ENCODE measurements at places on chromosomes 2 and 18.

DNA sequence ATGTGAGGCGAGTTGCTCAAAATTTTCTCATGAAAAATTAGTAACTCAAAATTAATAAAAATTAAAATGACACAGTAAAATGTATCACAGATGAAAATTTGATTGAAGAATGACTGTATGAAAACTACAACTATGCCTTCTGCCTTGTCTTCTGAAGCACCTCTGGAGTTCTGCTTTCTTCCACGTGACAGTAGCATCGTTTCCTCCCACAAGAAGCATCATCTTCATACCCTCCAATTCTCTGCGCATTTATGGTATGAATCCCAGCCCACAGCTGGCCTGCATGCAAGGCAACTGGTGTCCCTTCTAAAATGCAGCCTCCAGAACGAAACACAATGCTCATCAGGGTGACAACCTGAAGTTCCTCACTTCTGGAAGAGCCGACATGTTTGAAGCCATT is 189.9 kb downstream of the MYO1B start:
- DNase-seq: no peak

DNA sequence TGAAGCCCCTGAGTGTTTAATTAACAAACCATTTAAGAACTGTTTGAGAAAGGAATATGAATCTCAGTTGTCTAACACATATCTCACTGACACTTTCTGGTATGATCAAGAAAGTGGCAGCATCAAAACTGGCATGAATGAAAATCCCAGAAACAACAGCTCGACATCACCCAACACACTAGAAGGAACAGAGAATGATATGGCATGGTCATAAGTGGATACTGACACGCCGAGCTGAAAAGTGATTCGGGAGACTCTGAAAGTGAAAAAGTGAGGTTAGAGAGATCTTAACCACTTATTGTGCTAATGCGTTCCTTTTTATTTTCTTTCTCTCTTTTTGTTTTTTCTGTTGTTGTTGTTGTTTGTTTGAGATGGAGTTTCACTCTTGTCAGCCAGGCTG is 37.9 kb downstream of the MRPL35 start:
- DNase-seq: no peak

DNA sequence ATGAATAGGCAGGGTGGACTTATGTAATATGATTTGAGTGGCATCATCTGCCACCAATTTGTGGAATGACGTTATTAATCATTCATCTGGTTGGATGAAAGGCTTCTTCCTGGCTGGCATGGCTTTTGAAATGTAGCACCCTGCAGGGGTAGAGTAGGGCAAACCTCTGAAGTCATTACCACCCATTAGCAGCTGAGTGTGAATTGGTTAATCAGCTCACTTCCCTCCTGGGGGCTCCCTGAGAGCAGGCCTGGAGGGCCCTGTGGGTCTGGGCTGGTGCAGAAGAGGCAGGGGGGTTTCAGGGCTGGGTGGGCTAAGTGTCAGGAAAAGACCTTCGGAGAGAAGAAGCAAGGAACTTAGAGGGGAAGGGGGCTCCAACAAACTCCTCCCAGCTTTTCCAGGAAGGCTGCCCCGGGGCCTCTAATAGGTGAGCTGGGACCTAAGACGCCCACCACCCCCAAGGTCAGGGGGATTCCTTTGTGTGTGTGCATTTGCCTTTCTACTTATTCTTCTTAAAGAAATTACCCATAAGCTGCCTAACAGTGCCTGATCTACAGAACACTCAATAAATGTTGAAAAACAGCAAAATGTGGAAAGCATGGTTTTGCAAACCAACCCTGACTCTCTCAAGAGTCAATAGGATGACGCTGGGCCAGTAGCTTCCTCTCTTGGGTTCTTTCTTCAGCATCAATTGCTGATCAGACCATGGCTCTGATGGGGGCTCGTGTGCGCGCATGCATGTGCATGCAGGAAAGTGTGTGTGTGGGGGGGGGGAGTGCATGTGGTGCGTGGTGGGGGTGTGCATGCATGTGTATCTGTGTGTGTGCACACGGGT is 49.7 kb upstream of the ZNF516 start:
- DNase-seq: no peak

- DNase-seq: peak; percentile 27
Observed at GRCh38 chr2:203399031-203399430, 70.8 kb downstream of the ABI2 start.

GRCh38 chr2:139946690-139947089 is 1166.5 kb upstream of the NXPH2 start:
- DNase-seq: no peak

- no peak for DNase-seq
Observed at GRCh38 chr2:56118474-56118873, 65.3 kb upstream of the CCDC85A start.

- DNase-seq: peak; percentile 90
Observed at GRCh38 chr2:223601932-223602666, at the start of gene SCG2. TSS of gene SCG2 (minus strand) at chr2:223602361. CDS start at chr2:223599282, 3,079 bp downstream.

- no peak for DNase-seq
Observed at GRCh38 chr2:236168110-236169080, at the start of gene GBX2. TSS of gene GBX2 (minus strand) at chr2:236168386. CDS start at chr2:236167971, 415 bp downstream.

DNA sequence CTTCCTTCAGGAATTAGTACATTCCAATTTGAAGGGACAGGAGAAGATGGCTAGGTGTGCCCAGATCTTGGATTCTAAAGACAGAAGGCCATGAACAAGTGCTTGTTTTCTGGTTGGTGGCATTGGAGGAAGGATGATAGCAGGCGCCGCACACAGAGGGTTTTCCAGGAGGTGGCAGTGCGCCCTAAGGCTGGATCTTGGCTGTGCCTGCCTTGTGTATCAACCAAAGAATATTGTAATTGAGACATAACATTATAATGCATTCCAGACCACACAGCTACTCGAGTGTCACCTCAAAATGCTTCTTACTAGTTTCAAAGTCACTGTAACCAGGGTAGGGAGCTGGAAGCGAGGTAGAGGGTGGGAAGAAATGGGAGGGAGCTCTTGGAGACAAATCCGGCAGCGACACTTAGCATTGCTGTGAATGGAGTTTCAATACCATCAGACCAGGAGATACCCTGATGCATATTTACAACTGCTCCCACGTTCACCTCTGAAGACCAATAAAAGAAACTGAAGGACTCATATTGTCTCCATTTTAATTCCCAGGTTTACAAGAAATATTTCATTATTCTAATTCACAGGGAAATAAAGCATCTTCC is 42.5 kb downstream of the CPO start:
- peak; percentile 81 for DNase-seq

- no peak for DNase-seq
Observed at GRCh38 chr2:70475266-70475665, 78.4 kb downstream of the TGFA start.

DNA sequence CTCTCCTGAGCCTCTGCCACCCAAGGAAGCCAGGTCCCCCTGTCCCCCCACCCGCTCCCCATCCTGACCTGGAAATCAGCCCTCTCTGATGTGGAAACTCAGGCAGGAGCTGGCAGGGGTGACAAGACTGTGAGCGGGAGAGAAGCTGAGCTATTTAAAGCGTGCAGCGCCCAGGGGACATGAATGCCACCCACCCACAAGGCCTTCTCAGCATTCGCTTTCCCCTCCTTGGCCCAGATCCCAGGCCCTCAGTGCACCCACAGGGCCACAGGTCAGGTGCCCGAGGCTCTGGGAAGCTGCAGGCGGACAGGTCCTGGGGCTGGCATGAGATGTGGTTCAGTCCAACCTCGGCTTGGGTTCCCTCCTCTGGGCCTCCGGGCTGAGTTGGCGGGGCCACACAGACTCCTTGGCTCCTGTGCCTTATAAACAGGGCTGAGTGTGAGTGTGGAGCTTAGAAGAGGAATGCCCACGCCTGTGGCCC is 168.3 kb downstream of the SMAD7 start:
- peak; percentile 94 for DNase-seq

- no peak for DNase-seq
Observed at GRCh38 chr2:145597809-145598208, 1077.9 kb upstream of the ZEB2 start.

GRCh38 chr18:39274535-39274934 is 1708.9 kb upstream of the CELF4 start:
- DNase-seq: peak; percentile 5

GRCh38 chr18:22005191-22005841 is 164.1 kb upstream of the GATA6 start:
- DNase-seq: no peak

DNA sequence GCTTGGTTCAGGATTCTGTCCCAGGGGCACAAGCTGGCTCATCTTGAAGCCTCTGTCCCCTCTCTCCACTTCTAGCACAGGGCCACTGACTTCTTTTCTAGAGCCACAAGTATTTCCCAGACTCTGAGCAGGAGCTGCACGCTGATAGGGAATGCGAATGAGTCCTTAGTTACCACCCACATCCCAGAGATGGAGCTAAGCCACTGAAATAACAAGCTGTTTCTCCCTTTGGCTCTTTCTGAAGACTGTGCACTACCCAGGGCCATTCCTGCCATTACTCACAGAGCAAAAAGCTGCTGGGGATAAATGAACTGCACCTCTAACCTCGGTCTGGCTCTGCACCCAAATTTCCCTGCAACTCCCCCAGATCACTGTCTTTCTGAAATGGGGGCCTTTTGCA is 70.6 kb downstream of the TSN start:
- peak; percentile 34 for DNase-seq

DNA sequence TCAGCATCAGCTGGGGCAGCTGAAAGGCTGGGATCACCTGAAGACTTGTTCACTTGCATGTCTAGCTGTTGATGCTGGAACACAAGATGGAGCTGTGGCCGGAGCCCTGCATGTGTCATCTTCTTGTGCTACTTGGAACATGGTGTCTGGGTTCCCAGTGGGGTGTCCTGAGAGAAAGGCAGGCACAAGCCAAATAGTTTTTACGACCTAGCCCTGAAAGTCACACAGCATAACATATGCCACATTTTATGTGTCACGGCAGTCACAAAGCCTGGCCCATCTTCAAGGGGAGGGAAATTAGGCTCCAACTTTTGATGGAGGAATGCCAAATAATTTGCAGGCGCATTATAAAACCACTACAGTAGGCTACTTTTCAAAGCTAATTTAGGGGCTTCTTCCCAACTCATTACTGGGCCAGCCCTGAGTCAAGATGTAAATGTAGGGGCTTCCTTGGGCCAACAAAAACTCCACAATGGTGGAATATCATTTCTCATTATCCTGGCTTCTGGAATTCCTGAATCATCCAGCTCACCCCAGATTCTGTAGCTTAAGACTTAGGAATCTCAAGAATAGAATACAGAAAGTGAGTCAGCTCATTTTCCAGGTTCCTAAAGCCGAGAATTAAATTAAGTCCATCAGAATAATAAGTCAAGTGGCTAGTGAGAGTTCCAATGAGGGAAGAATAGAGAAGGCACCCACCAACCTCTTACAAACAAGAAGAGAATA is 543.0 kb downstream of the TNS1 start:
- DNase-seq: no peak

DNA sequence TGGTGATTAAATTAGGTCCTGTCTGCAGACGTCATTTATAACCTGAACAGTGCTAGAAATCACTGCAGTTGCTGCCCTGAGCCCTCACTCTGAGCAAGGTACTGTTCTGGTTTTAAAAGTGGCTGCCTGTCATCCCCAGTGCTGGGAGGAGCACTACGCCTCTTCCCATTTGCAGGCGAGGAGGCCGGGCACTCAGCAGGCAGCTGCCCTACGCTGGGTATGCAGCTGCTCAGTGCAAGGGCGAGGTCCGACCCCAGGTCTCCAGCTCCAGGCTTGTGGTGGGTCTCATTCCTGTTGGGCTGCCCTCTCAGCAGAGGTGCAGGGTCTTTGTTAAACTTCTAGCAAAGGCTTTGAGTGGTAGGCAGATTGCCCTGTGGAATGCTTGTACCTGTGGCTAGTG is 15.7 kb downstream of the CNDP2 start:
- peak; percentile 75 for DNase-seq

DNA sequence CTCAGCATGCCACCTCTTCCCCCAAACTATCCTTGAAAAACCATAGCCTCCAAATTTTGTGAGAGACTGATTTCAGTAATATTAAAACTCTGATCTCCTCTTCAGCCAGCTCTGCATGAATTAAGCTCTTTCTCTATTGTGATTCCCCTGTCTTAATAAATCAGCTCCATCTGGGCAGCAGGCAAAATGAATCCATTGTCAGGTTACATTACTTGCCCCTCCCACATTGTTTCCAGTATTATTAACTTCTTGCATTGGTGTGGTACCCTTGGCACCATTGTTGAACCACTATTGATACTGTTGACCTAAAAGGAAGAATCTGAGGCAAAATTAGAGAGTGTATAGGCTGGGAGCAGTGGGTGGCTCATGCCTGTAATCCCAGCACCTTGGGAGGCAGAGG is 512.2 kb upstream of the VRK2 start:
- DNase-seq: no peak

GRCh38 chr18:23213200-23213599 is 77.9 kb downstream of the CABLES1 start:
- peak; percentile 9 for DNase-seq

DNA sequence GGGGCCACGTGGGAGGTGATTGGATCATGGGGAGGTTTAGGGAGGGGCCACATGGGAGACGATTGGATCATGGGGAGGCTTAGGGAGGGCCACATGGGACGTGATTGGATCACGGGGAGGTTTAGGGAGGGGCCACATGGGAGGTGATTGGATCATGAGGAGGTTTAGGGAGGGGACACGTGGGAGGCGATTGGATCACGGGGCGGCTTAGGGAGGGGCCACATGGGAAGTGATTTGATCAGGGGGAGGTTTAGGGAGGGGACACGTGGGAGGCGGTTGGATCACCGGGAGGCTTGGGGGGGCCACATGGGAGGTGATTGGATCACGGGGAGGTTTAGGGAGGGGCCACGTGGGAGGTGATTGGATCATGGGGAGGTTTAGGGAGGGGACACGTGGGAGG is 22.5 kb upstream of the SALL3 start:
- no peak for DNase-seq

GRCh38 chr2:45337481-45337880 is 273.6 kb downstream of the SRBD1 start:
- DNase-seq: no peak

GRCh38 chr2:123746006-123746405 is 279.1 kb upstream of the CNTNAP5 start:
- no peak for DNase-seq
